ENCODE measurements at places on chromosomes 2 and 18.

DNA sequence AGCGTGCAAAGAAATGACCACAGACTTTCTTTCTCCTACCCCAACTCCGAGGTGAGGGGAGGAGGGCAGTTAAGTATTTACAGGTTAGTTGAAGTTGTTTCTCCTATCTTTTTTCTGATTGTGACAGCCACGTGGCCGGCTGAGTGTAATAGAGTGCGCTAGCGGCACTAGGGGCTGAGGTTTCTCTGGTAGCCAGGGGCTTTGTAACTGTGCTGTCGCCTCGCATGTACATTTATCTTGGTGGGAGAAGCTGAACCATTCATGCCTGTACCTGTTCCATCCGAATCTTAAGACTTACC, 214.1 kb upstream of the STON1 start:
- DNase-seq: no peak

GRCh38 chr2:237134321-237135230, 48.9 kb downstream of the COPS8 start:
- DNase-seq: no peak

GRCh38 chr2:239184968-239185903, 215.6 kb downstream of the HDAC4 start:
- no peak for DNase-seq

GRCh38 chr18:54116541-54117257, 107.8 kb downstream of the MBD2 start:
- no peak for DNase-seq

- peak; percentile 70 for DNase-seq
Measured at GRCh38 chr2:191675807-191676721, 1.9 kb upstream of the NABP1 start.

DNA sequence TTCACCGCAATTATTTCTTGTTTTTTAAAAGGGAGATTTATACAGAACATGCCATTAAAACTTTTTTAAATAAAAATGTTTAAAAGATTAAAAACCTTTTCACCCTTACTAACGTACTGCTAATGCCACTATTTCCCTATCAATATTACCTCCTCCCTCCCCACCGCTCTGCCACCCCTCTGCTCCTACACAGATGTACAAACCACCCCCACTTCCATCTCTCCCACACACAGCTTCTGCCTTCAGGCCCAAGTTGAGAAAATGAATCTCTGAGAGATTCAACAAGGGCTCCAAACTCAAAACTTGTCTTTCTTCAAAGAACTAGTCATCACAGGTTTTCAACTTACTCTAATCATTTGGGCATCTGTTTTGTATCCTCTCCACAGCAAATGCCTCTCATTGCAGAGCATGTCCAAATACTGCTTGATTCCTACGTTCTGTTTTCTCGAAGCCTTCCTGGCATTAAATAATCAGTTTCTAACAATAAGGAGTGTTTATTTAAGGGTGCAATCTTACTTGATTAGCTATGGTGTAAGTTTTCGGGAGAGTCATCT, 32.1 kb downstream of the FARSB start:
- no peak for DNase-seq

- no peak for DNase-seq
Measured at GRCh38 chr2:216626875-216627245, 6.4 kb upstream of the IGFBP2 start.

- no peak for DNase-seq
Measured at GRCh38 chr2:127618551-127619202, 27.3 kb upstream of the GPR17 start.

DNA sequence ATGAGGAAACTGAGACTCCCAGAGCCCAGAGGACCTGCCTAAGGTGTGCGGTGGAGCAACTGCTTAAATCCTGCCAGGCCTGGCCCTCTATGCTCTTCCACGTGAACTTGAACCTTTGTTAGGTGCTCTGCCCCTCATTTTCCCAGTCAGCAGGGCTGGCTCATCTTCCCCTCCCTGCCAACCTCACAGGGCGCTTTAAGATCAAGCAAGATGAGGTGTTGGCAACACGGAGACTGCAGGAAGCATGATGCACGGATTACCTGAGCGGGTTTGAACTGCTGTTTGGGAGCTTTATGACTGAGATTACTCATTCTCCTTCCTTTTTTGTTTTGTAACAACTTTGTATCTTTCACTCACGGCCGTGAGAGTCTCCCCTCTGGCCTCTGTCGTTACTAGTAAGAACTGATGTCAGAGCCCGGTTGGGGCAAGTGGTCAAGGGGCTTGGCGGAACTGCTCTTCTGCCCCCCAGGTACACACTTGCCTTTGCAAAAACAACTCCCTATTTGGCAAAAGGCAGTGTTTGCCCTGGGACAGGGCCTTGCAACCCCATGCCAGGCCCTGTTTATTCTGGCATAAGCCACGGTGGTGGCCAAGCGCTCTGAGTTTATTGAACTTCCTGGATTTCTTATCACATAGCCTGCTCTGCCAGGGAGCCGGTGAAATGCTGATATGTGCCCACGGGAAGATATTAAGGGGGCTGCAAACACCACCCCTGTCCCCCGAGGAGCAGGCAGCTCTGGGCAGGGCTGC, 127.8 kb downstream of the INHBB start:
- no peak for DNase-seq

DNA sequence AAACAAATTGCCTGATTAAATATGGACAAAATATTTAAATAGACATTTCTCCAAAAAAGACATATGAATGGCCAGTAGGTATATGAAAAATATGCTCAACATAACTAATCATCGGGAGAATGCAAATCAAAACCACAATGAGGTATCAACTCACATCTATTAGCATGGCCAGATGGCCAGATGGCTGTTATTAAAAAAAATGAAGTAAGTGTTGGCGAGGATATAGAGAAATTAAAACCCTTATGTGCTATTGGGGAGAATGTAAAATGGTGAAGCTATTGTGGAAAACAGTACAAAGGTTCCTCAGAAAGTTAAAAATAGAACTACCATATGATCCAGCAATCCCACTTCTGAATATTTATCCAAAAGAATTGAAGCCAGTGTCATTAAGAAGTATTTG, 272.3 kb upstream of the ZNF804A start:
- no peak for DNase-seq

DNA sequence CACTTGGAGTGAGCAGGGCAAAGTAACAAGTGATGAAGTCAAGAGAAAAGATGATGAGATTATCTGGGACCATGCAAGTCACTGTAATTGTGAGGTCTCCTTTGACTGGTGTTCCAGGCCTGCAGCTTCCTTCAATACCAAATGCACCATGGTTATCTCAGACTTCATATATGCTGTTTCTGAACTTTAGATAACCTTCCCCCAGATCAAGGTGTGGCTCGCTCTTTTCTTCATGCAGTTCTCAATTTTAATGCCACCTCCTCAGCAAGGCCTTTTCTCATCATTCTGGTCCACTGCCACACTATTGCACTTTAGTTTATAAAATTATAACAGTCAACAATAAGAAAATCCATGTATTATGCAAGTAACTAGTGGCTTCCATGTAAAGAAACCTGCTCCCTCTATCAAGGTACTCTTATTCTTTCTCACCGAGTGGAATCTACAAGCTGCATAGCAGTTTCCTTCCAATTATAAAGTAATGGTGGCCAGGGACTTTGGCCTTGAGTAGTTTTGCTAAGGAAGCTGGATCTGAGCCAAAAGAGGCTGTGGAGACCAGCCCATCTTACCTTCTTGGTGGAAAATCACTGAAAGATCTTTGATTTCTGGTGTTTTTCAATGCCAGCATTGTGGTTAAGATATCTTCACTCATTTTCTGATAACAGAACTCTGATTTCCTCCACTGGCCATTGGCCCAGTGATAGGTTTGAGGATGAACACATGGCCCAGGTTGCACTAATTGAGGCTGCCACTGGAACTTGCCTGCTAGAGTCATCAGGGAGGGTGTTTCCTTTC, 113.6 kb downstream of the KCNE4 start:
- no peak for DNase-seq

DNA sequence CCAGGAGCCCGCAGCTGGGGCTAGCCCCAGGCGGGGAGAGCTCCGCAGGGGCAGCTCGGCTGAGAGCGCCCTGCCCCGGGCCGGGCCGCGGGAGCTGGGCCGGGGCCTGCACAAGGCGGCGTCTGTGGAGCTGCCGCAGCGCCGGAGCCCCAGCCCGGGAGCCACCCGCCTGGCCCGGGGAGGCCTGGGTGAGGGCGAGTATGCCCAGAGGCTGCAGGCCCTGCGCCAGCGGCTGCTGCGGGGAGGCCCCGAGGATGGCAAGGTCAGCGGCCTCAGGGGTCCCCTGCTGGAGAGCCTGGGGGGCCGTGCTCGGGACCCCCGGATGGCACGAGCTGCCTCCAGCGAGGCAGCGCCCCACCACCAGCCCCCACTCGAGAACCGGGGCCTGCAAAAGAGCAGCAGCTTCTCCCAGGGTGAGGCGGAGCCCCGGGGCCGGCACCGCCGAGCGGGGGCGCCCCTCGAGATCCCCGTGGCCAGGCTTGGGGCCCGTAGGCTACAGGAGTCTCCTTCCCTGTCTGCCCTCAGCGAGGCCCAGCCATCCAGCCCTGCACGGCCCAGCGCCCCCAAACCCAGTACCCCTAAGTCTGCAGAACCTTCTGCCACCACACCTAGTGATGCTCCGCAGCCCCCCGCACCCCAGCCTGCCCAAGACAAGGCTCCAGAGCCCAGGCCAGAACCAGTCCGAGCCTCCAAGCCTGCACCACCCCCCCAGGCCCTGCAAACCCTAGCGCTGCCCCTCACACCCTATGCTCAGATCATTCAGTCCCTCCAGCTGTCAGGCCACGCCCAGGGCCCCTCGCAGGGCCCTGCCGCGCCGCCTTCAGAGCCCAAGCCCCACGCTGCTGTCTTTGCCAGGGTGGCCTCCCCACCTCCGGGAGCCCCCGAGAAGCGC, 15.0 kb upstream of the GMPPA start:
- no peak for DNase-seq

- peak; percentile 93 for DNase-seq
Measured at GRCh38 chr2:217105733-217106649, 246.1 kb upstream of the TNP1 start.

- DNase-seq: no peak
Measured at GRCh38 chr18:41021089-41021488, 933.9 kb upstream of the PIK3C3 start.

DNA sequence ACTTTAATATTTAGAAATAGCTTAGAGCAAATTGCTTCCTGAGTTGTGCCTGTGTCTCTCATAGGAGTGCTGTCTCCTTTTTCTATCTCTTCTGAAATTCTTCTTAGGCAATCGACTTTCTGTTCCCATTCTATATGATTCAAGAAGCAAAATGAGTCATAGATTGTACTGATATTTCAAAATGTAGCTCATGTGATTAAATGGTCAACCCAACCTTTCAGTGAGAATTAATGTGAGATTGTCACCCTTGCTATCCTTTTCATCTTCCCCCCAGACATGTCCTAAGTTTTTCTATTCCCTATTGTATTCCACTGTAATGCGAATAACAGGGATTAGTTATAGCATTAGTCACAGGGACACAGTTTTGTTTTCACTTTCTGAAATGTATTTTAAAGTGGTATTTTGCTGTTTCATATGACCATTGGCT, 413.6 kb downstream of the THSD7B start:
- no peak for DNase-seq

DNA sequence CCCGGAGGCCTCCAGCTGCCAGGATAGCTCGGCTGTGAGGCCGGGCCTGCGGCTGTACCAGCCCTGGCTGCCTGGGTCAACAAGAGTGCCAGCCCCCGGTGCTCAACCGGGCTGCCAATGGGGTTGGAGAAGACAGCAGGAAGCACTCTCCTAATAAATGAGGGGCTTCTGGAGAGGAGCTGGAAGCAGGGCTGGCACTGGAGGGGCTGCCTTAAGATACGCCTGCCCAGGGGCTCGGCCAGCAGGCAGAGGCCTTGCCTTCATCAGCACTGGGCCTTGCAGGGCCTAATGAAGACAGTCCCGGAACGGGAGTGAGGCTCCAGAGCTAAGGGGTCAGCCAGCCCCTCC, 73.6 kb downstream of the TEX51 start:
- no peak for DNase-seq

DNA sequence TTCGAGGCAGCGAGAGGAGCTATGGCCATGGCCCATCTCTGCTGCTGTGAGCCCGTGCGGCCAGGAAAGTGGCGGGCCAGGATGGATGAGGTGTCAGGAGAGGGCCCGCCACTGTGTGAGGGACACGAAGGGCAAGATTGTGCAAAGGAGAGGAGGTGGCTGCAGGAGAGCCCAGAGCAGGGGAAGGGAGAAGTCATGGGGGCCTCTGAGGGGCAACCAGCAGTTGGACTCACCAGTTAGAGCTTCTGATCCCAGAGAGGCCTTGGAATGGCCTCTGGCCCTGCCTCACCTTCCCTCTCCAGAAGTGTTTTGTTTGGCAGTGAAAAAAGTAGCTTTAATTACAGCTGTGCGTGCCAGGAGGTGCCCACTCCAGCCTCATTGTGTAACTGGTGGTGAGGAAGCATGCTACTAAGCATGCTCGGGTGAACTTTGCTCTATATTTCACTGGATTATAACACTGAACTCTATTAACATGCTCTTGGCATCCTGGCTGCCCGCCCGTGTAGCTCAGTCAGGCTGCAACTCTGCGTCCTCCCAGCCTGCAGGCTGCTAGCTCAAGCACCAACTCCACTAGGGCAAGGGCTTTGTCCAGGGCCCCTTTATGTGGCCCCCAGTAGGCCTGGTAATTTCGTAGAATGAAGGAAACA, 34.2 kb downstream of the IMPA2 start:
- DNase-seq: no peak

DNA sequence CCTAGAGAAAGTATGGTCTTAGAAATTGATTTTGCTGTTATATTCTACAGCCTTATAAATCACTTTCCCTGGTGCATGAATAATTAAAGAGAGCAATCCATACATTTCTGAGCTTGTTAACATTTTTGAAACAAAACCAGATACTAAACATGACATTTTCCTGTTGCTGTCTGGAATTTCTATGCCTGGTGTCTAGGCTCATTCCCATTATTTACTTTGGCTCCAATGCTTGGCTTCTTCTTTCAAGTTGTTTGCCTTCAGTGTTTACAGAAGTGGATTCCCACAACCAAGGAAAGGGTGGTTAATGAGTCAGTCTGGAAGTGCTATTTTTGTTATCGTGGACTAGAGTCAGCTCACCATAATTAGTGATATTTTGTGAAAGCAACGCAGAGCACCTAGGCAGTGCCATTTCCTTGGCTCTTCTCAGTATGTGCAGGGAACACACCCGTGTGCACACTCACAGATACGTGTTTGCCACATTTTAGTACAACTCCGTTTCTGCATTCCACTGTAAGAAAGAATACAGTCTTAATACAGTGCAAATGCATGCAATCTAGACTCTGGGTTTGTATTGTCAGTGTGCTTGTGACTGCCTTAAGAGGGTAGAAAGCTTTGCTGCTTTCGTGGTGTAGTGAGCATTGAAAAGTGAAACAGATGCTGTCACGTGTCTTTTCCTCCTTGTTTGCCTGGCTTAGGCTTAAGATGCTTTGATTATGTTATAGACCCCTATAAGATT, 185.0 kb upstream of the RASGRP3 start:
- DNase-seq: no peak

GRCh38 chr2:113976277-113976928, 86.5 kb downstream of the ACTR3 start:
- no peak for DNase-seq

GRCh38 chr2:236366049-236366387, 101.8 kb upstream of the ASB18 start:
- DNase-seq: no peak

DNA sequence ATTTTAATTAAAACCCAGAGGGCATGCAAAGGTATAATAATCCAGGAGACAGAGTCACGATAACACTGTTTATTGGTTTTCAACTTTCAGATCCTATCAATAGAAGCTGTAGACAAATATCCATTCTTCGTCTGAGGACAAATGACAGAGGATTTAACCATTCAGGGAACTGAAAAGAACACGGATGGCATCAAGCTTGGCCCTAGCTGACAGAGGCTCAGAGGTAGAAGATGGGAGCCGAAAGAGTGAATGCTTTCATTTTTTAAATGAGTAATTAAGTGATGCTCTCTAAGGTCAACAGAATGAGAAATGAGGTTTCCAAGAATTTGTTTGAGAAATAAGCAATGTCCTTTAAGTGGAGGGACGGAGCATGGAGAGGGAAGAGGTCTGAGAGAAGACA, 62.1 kb downstream of the BCL2 start:
- no peak for DNase-seq

Data from ascending aorta (tissue), 2 donors.